Stimulated activated CD4-positive, alpha-beta T cell treated with anti-CD3 and anti-CD28 coated beads, Interleukin-2, amount 100 ng/mL, for 48 hours (primary cell): ENCODE measurements at places on chromosomes 16 and 17.

DNA sequence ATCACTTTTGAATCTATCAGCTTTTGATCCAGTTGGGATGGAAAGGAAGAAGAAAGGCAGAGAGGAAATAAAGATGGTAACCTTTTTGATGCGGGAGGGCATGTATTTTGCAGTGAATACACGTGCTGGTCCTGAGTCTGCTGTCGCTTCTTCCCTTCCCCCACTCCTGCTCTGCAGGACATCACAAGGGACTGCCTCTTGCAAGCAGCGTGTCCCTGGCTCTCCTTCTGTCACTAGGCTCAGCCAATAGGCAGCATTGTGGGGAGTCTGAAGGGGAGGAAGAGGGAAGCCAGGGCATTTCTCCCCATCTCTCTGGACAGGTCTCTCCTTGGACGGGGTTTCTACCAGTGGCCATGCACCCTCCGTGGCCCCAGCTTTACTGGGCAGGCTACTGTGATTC is 15.7 kb upstream of the WFDC1 start:
- no peak for DNase-seq

DNA sequence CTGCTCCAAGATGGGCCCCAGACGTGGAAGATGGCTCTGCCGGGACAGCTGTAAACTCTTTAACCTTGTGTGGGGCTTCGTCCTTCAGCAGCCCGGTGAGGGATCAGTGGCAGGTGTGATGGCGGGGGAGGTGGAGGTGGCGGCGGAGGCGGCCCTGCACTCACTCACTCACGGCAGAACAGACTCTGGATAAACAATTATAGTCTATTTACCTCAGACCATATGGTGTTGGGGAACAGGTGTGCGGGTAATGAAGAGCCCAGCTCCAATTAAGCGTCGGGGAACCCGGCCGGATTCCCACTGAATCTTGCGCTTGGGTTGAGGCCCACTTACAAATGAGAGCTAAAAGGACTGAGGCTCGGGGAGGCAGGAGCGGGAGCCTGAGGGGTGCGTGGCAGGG is 104.3 kb upstream of the SDK2 start:
- no peak for DNase-seq

DNA sequence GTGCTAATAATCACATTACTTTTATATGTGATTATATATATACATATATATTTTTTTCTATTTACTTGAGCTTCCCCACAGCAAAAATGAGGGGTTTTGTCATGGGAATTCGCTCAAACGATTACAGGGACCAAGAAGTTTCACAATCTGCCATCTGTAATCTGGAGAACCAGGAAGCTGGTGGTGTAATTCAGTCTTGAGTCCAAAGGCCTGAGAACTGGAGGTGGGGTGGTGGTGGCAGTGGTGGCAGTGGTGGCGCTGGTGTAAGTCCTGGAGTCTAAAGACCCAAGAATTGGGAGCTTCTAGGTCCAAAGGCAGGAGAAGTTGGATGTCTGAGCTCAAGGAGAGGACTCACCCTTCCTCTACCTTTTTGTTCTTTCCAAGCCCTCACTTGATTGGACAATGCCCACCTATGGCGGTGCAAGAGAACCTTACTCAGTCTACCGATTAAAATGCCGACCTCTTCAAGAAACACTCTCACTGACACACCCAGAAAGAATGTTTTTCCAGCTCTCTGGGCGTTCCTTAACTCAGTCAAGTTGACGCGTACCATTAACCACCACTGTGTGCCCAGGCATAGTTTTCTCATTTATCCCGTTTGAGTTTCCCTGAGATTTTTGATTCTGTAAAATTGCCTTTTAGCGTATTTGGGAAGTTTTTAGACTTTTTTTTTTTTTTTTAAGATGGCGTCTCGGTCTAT is 31.9 kb downstream of the POLR2A start:
- no peak for DNase-seq

- no peak for DNase-seq
These were observed 782 bp downstream of the POLR2A start for GRCh38 chr17:7484919-7485377.

DNA sequence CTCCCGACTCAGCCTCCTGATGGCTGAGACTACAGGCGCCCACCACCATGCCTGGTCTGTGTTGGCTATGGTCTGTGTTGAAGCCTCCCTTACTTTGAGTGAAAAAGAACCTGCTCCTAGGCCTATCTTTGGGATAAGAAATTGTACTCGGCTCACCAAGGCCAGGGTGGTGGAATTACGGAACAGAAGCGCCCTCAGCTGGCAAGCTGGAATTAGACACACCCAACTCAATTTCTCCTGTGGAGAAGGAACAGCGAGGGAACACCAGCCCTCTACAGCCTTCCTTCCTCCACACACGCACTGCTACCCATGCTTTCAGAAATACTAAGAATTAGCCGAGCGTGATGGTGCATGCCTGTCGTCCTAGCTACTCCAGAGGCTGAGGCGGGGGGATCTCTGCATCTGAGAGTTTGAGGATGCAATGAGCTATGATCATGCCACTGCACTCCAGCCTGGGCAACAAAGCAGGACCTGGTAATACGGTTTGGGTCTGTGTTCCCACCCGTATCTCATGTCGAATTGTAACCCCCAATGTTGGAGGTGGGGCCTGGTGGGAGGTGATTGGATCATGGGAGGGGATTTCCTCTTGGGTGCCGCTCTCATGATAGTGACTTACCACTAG is 40.1 kb upstream of the RBBP6 start:
- no peak for DNase-seq

DNA sequence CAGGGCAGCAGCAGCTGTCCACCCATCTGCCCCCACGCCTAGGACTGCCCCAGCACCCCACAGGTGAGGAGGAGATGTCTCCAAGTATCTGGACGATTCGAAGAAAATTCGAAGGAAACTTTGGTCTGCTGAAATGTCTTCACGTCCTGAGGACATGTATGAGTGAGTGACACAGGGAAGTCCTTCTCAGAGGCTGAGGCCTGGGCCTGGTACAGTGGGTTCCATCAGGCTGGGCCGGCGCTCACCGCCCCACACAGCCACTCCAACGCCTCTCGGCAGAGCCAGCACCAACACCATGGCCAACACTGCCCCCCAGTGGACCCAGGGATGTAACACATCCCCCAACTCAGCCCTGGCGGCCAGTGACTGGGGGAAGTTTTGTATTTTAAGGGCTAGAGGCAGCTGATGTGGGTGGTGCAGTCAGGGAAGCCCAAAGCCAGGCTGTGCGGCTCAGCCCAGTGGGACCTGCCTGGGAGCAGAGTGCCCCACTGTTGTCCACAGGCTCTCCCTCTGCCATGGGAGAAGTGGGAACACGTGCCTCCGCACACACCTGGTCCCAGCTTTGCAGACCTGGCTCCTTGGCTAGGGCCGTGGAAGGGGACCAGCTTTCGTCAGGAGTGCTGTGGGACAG is 55.8 kb upstream of the FASN start:
- peak; percentile 81 for DNase-seq

- DNase-seq = no peak
These were observed 28.4 kb downstream of the CD300LB start for GRCh38 chr17:74502861-74503260.
